T-helper 17 cell (primary cell): ENCODE measurements at places on chromosomes 2 and 18.

DNA sequence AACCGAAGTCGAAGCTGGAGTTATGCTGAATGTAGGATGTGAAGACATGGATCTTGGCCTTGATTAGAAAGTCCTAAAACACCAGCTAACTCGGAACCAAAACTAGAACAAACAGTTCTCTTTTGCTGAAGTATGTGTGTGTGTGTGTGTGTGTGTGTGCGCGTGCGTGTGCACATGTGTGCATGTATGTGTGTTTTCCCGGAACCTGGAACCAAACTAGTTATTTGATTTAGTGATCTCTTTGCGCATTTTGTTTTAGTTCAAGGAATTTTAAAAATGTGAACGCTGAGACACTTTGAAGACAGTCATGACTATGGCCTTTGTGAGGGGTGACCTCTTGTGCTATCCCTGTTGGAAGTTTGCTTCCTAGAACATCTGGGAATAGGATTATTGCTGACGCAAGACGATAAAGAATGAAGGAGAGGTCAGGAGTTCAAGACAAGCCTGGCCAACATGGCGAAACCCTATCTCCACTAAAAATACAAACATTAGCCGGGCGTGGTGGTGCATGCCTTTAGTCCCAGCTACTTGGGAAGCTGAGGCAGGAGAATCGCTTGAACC, 23.8 kb downstream of the FHL2 start:
- DNase-seq, result no peak

- no peak for DNase-seq
These were observed 475.0 kb upstream of the POU3F3 start for GRCh38 chr2:104378853-104379374.

GRCh38 chr2:219228041-219228910, 1.2 kb downstream of the ATG9A start:
- no peak for DNase-seq

GRCh38 chr2:84919885-84920580, 14.6 kb downstream of the TMSB10 start:
- DNase-seq, result no peak

GRCh38 chr2:42325609-42326008, 35.4 kb downstream of the COX7A2L start:
- no peak for DNase-seq

DNA sequence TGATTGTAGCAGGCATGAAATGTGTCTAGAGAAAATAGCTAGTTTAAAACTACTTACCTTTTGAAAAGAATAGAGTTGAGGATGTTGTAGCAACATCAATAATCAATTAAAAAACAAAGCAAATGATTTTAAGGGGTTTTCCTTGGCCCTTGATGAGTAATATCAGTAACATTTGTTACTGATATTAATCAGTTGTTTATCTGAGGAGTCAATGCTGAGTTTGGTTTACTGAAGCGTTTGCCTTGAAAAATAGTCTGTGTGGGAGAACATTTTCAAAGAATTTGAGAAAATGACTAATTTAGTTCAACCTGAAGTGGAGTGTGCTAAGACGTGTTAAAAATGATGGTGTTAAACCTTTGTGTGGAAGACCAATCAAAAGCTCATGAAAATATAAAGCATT, 9.3 kb downstream of the PTH2R start:
- no peak for DNase-seq

- no peak for DNase-seq
These were observed 1298.5 kb downstream of the SUCLG1 start for GRCh38 chr2:83160571-83160970.

GRCh38 chr2:239778042-239778851, 246.9 kb downstream of the NDUFA10 start:
- no peak for DNase-seq

DNA sequence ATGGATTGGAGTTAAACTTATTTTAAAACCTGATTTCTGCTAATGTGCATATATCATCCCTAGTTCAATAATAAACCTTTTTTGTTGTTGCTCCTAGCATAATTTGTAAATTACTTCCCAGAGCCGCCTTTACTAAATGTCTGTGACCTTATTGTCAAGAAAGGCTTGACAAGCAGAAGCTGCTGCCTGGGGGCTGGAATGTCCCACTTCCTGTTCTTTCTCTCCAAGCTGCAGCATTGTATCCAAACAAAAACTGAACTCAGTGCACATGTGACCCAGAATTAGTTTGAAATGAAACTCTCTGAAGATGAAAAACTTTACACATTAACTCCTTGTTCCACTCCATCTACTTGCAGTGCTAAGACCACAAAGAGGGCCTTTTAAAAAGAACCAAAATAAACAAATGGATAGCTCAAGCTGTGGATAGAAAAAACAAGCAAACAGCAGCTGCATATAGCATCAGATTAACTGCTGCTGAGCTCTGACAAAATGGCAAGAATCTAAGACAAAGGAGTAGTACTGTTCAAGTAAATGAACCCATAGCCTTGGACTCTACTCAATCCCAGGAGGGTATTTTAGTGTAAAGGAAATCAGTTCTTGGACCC, 99.8 kb upstream of the NEUROD1 start:
- DNase-seq, result no peak

GRCh38 chr18:48347756-48348326, 61.3 kb downstream of the ZBTB7C start:
- DNase-seq, result no peak

- no peak for DNase-seq
These were observed 180.1 kb upstream of the SPOPL start for GRCh38 chr2:138321458-138321857.

GRCh38 chr2:45888167-45888566, 236.7 kb downstream of the PRKCE start:
- DNase-seq, result no peak

- no peak for DNase-seq
These were observed 45.1 kb downstream of the DPYSL5 start for GRCh38 chr2:26892922-26893524.

DNA sequence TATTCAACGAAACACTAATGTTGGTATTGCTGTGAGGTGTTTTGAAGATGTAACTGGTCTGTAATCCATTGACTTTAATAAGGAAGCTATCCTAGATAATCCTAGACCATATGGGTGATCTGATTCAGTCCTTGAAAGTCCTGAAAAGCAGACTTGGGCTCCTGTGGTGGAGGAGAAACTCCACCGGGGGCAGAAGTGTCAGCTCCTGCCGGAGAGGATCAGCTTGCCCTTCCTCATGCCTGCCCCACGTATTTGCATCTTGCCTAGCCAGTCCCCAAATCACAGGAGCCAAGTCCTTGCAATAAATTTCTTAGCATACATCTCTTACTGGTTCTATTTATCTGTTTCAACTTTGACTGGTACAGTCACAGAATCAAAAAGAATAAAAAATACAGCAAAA, 144.2 kb upstream of the DLGAP1 start:
- DNase-seq, result no peak
